Right lobe of liver (tissue), 6 donors: ENCODE measurements at places on chromosomes 1 and 21. TPM values are rescaled to one million over a fixed set of nuclear protein-coding genes. Genes with fewer than 3 reads are reported as not detected.

DNA sequence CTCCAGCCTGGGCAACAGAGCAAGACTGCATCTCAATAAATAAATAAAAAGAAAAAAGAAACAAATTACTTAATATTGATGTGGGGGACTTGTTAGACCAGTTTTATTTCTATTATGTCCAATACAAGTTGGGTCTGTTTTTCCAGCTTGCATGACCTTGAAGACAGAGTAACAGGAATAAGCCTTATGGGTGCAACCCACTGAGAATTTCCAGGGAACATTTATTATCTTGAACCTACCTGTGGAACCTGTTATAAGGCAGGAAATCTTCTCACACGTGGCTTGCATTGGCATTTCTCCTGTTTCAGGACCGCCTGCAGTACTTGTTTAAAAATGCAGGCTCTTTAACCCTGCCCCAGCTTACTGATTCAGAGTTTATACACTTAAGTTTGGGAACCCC is 64.0 kb downstream of the ZBTB17 start:
- H3K27me3 ChIP-seq: no peaks in the 10 kb centered on the region
- H3K4me3 ChIP-seq: no peak overlapping the region
- no peaks in the 10 kb centered on the region for H3K4me1 ChIP-seq
- H3K27ac ChIP-seq: no peak overlapping the region

DNA sequence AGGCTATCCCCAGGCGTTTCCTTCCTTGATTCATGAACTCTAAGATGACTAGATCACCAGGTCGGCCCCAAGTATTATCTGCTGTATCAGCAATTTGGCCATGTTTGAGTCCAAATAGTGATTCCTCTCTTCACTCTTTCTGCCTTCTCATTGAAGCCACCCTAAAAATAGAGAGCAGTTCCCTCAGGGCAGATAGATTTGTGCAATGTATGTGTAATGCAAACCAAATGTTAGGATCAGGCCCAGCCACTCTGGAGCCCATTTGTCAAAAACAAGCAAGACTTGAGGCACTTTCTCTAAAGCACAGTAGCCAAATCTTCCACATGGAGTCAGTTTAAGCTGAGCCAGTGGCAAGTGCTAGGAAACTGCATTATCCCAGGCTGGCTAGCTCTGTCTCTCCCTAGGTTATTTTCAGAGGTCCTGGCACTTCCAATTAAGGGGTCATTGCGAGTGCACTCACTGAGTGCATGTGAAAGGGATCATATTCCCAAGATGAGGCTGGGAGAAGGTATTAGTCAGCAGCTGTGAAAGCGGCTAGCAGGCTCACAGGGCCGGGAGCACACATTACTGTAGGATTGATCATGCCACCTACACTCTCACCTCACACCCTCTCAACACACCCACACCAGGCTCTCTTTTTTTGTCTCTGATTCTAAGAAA is 97.9 kb upstream of the RAB3GAP2 start:
- H3K27ac ChIP-seq: no peak overlapping the region
- no peaks in the 10 kb centered on the region for H3K4me1 ChIP-seq
- H3K27me3 ChIP-seq: no peaks in the 10 kb centered on the region
- H3K36me3 ChIP-seq: no peaks in the 10 kb centered on the region

GRCh38 chr1:61910035-61910434 is 167.8 kb downstream of the PATJ start:
- H3K4me3 ChIP-seq: no peak overlapping the region
- H3K4me1 ChIP-seq: no peaks in the 10 kb centered on the region
- H3K27ac ChIP-seq: no peak overlapping the region
- no peaks in the 10 kb centered on the region for H3K27me3 ChIP-seq
- DNase-seq: no peak

DNA sequence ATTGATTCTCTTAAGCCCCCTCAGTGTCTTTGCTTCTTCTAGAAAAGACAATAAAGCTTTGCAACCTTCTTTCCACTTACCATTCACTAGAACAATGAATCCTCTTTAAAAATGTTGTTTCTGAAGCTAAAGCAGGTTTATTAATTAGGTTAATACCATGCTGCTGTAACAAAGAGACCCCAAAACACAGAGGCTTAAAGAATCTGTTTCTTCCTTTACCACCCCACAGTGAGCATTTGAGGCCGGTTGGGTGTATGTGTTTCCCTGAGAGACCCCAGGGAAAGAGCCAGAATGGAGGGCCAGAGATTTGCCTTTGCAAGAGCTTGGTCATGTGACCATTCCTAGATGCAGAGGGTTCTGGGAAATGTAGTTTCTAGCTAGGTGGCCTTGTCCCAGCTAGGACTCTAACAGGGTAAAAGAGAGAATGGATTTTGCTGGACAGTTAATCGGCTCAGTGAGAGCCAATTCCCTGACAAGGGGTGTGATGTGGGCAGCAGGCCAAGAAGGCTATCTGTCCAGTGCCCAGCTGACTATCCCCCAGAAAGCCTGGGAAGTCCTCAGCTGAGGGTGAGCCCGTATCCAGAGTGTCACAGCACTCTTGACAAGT is 191.8 kb upstream of the TMEM51 start:
- no peak overlapping the region for H3K4me3 ChIP-seq
- no peaks in the 10 kb centered on the region for H3K36me3 ChIP-seq
- no peak overlapping the region for H3K27ac ChIP-seq
- no peak for DNase-seq

GRCh38 chr1:90835661-90836344 is 118.7 kb upstream of the BARHL2 start:
- H3K4me3 ChIP-seq: peak overlapping the region; percentile 10
- no peaks in the 10 kb centered on the region for H3K4me1 ChIP-seq
- DNase-seq: no peak
- H3K27me3 ChIP-seq: no peaks in the 10 kb centered on the region
- H3K36me3 ChIP-seq: no peaks in the 10 kb centered on the region
- no peak overlapping the region for H3K27ac ChIP-seq

- no peaks in the 10 kb centered on the region for H3K27me3 ChIP-seq
- DNase-seq: no peak
- H3K4me1 ChIP-seq: no peaks in the 10 kb centered on the region
- no peak overlapping the region for H3K27ac ChIP-seq
- H3K4me3 ChIP-seq: no peak overlapping the region
Observed at GRCh38 chr1:34758751-34759150, 789 bp upstream of the GJB4 start.

DNA sequence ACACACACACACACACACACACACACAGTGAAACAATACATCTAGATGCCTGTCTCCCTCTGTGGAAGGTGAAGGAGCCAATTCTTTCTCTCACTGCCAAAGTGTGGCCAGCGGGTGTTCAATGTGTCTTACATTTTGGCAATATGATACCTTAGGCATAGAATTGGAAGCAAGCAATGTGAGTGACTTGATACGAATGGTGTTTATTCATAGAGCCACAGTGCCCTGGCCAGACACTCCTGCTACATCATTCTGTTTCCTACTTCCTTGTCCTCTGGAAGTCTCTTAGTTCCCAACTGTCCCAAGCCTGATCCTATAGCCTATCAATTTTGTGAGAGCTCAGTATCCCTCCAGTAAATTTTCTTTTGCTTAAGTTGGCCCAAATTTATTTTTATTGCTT is 170.0 kb upstream of the L1TD1 start:
- H3K4me3 ChIP-seq: no peak overlapping the region
- no peaks in the 10 kb centered on the region for H3K27me3 ChIP-seq
- DNase-seq: no peak
- H3K4me1 ChIP-seq: no peaks in the 10 kb centered on the region

Gene TENT5C
- 13.7 TPM for total RNA-seq

DNA sequence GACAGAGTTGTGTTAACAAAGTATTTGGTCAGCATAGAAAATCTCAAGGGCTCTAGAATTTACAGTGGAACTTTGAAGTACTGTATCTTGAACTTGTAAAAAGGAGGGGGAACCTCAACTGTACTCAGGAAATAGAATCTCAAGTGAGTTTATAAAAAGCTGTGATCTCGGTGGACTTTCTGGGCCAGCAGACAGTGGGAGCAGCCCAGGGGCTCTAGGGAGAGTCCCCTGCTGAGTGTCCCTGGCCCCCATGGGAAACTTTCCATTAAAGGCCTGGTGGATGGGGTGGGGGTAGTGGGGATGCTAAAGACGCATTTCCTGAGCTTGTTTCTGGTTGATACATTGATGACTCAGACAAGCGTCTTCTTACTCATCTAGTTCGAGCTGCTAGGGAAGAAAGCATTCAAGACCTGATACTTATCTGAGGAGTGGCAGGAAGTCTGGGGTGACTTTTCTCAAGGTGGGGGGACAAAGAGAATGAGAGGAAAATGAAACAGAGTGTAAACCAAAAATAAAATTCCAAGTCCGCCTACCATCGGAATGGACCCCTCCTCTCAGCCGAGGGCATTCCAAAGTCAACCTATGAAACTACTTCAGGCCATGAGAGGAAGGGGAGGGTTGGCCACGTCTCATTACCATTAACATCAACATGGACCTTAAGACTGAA is 65.5 kb downstream of the NID1 start:
- DNase-seq: no peak
- no peak overlapping the region for H3K4me3 ChIP-seq
- H3K36me3 ChIP-seq: peaks cover 2% of the 10 kb centered on the region
- no peaks in the 10 kb centered on the region for H3K27me3 ChIP-seq

DNA sequence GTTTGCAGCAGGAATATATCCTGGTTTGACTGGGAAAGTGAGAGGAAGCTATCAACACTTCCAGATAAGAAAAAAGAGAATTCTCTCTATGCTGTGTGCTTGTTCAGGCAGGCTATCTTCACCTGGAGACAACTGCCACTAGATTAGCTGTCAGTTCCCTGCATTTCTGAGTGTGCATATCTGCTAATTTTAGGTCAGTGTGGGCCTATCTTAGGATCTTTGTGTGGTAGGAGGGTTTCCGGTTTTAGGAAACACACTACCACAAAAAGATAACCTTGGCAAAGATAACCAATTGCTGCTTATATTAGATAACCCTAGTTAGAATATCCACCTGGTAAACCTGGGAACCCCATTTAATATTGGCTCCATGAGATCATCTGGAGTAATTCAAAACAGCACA is 22.5 kb upstream of the GBP5 start:
- no peaks in the 10 kb centered on the region for H3K27me3 ChIP-seq
- no peaks in the 10 kb centered on the region for H3K36me3 ChIP-seq
- no peaks in the 10 kb centered on the region for H3K4me1 ChIP-seq
- H3K27ac ChIP-seq: no peak overlapping the region
- H3K4me3 ChIP-seq: no peak overlapping the region

Gene LCE1B
- not detected for total RNA-seq

GRCh38 chr1:106964495-106964894 is 92.0 kb upstream of the PRMT6 start:
- no peak overlapping the region for H3K27ac ChIP-seq
- H3K4me3 ChIP-seq: no peak overlapping the region
- H3K36me3 ChIP-seq: no peaks in the 10 kb centered on the region
- H3K27me3 ChIP-seq: no peaks in the 10 kb centered on the region

DNA sequence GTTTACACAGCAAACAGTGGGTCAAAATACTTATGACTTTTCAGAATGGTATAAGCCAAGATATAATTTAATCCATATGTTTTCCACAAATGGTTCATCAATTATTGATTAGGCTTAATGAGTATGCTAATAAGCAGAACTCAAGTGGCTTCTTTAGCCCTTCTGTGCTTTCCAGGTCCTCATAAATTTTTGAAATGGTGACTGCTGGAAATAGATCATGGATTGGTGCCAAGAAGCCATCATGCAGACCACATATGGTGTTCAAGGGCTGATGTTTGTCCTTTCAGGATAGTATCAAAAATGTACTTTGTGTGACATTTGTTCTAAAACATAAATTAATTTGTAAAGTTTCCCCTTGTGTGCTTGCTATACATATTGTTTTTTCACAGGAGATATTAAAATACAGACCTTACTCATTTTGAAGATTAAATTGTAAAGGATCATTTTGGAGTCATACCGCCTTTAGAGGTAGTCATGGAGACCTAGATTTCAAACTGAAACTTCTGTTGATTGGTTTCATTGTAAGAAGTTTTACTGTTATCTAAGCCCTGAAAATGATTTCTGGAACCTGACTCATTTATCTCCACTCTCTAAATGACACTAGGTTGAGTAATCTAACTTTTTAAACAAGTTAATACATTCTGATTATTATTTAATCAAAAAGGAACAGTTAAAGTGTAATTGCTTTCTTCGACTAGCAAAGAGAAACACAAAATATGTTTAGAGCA is 507.9 kb downstream of the PLA2G4A start:
- H3K27ac ChIP-seq: no peak overlapping the region
- no peak overlapping the region for H3K4me3 ChIP-seq
- no peak for DNase-seq
- H3K36me3 ChIP-seq: no peaks in the 10 kb centered on the region
- no peaks in the 10 kb centered on the region for H3K4me1 ChIP-seq

- H3K27ac ChIP-seq: no peak overlapping the region
- no peak overlapping the region for H3K4me3 ChIP-seq
- no peaks in the 10 kb centered on the region for H3K27me3 ChIP-seq
- no peak for DNase-seq
- peaks cover 13% of the 10 kb centered on the region for H3K4me1 ChIP-seq
Observed at GRCh38 chr1:156146769-156147405, 6.5 kb upstream of the SEMA4A start.

DNA sequence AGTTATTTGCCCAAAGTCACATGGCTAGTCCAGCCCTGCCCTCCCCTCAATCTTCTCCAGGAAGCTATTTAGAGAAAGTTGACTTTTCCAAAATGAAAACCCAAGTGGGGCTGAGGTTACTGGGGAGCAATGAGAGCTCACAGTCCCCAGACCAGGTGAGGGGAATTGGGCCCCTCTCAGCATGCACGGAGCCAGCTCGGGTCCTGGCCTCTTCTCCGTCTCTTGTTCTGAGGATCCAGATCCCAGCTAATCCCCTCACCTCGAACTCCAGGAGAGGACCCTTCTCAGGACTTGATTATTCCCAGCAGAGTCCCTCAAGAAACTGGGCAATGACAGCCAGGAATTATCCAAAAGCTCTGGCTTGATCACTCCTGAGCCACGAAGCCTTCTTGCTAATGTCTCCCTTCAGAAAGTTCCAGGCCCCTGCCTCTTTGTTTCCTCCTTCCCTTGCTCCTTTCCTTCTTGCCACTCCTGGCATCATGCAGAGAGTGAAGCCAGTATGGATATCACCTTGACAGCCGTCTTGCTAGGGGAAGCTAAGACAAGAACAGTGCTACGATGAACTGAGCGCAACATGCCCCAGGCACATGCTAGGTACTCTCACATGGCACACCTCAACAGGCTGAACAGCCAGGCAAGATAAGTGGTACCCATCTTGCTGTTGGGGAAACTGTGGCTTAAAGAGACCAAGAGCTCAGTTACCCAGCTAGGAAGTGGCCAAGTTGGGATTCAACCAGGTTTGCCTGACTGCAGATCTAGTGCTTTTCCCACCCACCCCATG is 51.9 kb downstream of the KLHDC7A start:
- DNase-seq: no peak
- H3K4me1 ChIP-seq: no peaks in the 10 kb centered on the region
- H3K27me3 ChIP-seq: no peaks in the 10 kb centered on the region
- no peaks in the 10 kb centered on the region for H3K36me3 ChIP-seq

- no peaks in the 10 kb centered on the region for H3K4me1 ChIP-seq
- H3K36me3 ChIP-seq: no peaks in the 10 kb centered on the region
Observed at GRCh38 chr1:203440771-203441170, 34.8 kb upstream of the PRELP start.

- H3K27me3 ChIP-seq: no peaks in the 10 kb centered on the region
- no peak for DNase-seq
- H3K36me3 ChIP-seq: no peaks in the 10 kb centered on the region
Observed at GRCh38 chr1:17118706-17119075, 560 bp downstream of the PADI2 start.

GRCh38 chr1:152901631-152902030 is 6.7 kb upstream of the IVL start:
- DNase-seq: no peak
- H3K27ac ChIP-seq: no peak overlapping the region
- no peaks in the 10 kb centered on the region for H3K27me3 ChIP-seq
